Activated T-helper 1 cell treated with anti-CD3 and anti-CD28 coated beads, Interleukin-12 subunit alpha, Interleukin-12 subunit beta, Interleukin-2, Interleukin-4 antibody, amounts not matched to agents 30 ng/mL and 10 ng/mL and 1 ng/mL, durations not matched to agents 14 hours and 24 hours and 36 hours (primary cell): ENCODE measurements at places on chromosomes 2 and 18.

- no peak overlapping the region for H3K4me3 ChIP-seq
- no peaks in the 10 kb centered on the region for H3K36me3 ChIP-seq
These were observed 57.2 kb downstream of the RTP5 start for GRCh38 chr2:241926541-241927311.

- DNase-seq: no peak
- H3K4me1 ChIP-seq: no peaks in the 10 kb centered on the region
- no peak overlapping the region for H3K27ac ChIP-seq
- no peak overlapping the region for H3K4me3 ChIP-seq
These were observed 161.1 kb downstream of the EN1 start for GRCh38 chr2:118686346-118686745.

DNA sequence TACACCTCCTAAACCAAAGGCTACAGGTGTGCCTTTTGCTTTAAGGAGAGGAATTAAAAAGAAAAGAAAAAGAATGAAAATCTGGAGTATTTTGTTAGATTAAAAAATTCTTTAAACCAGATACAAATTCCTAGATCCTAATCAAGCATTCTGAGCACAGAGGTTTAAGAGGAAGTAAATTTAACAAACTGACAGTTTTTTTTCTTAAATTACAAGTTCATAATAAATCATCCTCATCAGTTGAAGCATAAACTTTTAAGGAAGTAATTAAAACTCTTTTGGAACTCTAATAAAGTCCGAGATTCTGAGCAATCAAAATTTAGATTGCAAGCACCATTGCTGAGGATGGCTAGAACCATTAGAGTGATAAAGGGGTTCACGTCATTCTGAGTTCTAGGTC, 75.1 kb downstream of the POLE4 start:
- no peaks in the 10 kb centered on the region for H3K4me1 ChIP-seq
- no peak overlapping the region for H3K27ac ChIP-seq
- no peak overlapping the region for H3K4me3 ChIP-seq
- no peaks in the 10 kb centered on the region for H3K36me3 ChIP-seq

GRCh38 chr2:26776195-26776800, 9.6 kb upstream of the CENPA start:
- no peak overlapping the region for H3K27ac ChIP-seq
- peaks cover 18% of the 10 kb centered on the region for H3K4me1 ChIP-seq
- no peak overlapping the region for H3K4me3 ChIP-seq

DNA sequence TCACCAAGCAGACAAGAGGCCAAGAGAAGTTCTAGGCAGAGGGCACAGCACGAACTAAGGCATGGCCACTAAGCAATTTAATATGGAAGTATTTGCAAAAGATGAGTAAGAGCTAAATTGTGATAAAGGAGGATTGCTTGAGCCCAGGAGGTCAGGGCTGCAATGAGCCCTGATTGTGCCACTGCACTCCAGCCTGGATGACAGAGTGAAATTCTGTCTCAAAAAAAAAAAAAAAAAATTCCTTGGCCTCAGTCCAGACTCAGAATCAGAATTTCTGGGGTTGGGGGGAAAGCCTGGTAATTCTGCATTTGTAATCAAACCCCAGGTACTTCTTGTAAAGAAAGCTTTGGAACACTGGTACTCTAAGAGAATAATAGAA, 46.8 kb upstream of the RTN4 start:
- no peaks in the 10 kb centered on the region for H3K27me3 ChIP-seq
- no peaks in the 10 kb centered on the region for H3K36me3 ChIP-seq
- no peak for DNase-seq
- H3K4me3 ChIP-seq: no peak overlapping the region
